NCI-H2029 (cell line): ENCODE measurements at places on chromosomes 3 and 15.

GRCh38 chr3:115512565-115513415 lies 110.5 kb upstream of the GAP43 start:
- peak; percentile 77 for DNase-seq

- no peak for DNase-seq
Observed at GRCh38 chr3:132570016-132570415, 27.1 kb upstream of the ACKR4 start.

- no peak for DNase-seq
Observed at GRCh38 chr15:94366781-94367180, 135.4 kb downstream of the MCTP2 start.

DNA sequence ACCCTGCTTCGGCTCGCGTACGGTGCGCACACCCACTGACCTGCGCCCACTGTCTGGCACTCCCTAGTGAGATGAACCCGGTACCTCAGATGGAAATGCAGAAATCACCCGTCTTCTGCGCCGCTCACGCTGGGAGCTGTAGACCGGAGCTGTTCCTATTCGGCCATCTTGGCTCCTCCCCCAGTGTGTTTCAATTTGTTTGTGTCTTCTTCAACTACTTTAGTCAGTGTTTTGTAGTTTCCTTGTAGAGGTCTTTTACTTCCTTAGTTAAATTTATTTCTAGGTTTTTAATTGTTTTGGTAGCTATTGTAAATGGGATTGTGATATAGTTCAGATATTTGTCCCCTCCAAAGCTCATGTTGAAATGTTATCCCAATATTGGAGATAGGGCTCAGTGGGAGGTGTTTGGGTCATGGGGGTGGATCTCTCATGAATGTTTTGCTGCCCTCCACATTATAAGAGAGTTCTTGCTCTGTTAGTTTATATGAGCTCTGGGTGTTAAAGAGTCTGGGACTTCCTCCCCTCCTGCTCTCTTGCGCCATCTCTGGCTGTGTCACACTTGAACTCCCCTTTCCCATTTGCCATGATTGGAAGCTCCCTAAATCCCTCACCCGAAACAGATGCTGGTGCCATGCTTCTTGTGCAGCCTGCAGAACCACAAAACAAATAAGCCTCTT lies 304.4 kb downstream of the DOCK3 start:
- DNase-seq, result no peak

- DNase-seq, result peak; percentile 14
Observed at GRCh38 chr3:158313338-158313927, 203.5 kb downstream of the RSRC1 start.

DNA sequence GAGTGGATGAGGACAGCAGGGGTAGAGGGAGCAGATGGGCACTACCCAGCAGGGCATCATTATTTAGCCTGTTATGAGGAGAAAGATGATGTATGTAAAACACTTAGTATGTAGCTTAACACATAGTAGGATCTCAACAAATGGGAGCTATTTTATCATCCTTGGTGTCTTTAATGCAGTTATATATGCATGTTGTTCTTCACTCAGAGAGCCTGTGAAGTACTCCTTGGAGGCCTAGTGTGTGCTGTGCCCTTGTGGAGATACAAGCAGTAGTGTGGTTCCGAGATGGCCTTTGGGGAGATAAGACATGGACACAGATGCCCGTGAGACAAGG lies 124.2 kb downstream of the LIPC start:
- DNase-seq, result no peak

GRCh38 chr3:58429657-58430056 lies 4.0 kb downstream of the PDHB start:
- no peak for DNase-seq

DNA sequence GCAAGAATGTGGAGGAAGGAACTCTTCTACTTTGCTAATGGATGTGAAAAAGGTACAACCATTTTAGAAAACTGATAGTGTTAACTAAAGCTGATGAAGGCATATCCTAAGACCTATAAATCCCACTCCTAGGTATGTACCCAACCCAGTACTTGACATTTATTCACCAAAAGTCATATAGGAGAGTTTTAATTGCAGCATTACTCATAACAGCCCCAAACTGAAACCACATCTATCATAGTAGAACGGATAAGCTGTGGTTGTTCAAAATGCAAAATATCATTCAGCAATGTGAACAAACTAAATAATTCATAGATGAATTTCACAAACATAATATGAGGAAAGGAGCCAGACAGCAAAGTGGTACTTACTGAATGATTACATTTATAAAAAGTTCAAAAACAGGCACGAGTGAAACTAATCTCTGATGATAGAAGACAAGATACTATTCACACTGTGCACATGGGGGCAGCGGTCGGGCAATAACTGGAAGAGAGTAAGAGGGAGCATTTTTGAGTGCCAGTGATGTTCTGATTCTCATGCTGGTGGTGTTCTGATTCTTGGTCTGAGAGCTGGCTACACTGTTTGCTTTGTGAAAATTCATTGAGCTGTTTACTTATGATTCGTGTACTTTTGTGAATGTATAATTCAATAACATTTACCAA lies 34.3 kb downstream of the GOLIM4 start:
- DNase-seq, result no peak

DNA sequence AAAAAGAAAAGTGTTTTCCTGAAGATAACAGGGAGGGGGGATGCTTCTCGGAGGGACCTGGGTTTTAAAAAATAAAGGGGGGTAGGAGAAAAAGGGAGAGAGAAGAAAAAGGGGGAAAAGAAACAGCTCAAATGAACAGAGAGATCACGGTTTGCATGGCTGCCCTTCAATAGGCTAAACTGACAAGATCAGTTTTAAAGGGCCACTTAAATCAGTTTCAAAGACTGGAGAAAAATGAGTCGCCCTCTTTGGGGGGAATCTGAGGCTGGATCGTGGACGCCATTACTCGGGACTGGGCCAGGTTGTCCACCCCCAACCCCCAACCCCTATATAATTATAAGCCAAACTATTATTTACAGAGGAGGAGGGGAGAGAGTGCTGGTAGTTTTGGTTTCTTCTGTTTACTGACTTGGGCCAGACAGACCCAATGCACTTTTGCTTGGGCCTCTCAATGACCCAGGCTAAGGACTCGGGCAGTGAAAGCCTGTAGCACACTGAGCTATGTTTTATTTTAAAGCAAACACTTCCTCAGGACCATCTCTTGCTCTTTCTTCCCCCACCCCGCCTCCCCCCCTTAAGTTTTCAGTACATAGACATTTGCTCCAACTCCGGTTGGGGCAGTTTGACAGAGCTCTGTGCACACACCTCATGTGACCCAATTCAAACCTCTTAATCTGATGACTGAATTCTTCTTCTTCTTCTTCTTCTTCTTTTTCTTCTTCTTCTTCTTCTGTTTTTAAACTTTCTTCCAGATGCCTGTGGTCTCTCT lies 6.3 kb downstream of the NR2F2 start:
- DNase-seq, result no peak

DNA sequence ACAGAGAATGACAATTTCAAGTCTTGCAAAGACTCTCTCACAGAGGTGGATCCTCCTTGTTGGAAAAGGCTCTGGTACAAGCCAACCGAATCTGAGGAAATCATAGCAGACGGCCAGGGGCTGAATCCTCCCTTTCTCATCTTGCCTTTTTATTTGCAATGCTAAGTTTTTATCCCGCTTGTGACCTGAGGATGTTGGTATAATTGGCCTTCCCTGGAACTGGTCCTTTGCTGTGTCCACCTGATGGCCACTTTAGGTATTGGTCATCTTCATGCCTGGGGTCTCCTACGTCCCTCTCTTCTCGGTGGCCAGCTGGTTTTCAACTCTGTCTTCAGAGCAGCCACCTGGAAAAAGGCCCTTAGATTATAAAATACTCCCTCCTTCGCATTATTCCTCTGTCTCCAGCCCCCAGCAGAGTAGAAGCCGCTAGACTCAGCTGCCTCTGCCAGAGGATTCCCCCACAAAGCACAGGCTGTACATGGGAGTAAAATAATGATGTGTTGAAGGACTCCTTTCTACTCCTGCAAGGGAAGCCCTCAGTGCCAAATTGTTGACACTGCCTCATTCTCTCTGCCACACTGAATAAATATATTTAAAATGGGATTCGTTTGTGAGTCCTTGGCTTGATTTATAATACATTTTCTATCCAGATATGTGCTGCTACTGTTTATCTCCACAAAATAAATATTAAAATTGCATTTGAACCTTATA lies 208.9 kb upstream of the CFAP20DC start:
- no peak for DNase-seq

DNA sequence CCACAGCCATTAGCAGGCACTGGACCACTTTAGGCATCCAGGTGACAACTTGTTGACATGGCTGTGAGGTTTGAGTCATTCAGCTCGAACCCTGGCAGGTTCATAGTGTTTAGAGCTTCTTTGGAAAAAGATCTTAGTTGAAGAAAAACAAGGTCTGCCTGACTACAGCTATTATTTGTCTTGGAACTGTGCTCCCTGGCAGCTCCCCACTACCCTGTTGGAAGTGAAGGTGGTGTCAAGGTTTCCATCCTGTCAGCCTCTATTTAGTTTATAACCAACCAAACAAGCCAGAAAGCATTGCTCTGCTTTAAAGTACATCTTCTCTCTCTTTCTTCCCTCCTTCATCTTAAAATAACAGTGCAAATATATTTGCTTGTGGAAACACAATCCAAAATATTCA lies 56.8 kb downstream of the KAT2B start:
- DNase-seq, result no peak

DNA sequence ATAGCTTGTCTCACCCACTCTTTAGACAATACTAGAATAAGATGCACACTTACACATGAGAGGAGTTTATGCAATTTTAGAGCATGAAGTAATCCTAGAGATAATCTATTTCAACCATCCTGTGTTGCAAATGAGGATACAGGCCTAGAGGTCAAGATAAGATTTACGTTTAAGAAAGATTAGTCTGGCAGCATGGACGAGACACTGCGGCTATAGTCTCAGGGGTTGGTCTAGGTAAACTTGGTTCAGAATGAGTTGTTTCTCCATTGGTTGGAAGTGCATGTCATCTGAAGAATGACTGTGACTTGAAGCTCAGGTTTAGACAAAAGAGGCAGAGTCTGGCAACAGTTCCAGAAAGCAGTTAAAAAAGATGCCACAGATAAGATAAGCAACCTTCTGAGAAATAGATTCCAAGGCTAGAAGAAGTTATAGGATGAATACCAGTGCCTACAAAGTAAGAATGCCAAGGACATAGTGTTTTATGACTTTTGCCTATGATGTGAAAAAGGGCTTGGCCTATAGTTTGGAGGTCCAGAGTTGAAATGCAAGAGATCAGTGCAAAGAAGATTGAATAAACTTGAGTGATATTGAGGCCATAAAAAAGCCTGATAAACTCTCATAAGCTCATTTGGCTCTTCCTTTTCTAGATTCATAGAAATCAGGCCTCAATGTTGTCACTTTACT lies 631.0 kb downstream of the SQOR start:
- DNase-seq, result no peak

DNA sequence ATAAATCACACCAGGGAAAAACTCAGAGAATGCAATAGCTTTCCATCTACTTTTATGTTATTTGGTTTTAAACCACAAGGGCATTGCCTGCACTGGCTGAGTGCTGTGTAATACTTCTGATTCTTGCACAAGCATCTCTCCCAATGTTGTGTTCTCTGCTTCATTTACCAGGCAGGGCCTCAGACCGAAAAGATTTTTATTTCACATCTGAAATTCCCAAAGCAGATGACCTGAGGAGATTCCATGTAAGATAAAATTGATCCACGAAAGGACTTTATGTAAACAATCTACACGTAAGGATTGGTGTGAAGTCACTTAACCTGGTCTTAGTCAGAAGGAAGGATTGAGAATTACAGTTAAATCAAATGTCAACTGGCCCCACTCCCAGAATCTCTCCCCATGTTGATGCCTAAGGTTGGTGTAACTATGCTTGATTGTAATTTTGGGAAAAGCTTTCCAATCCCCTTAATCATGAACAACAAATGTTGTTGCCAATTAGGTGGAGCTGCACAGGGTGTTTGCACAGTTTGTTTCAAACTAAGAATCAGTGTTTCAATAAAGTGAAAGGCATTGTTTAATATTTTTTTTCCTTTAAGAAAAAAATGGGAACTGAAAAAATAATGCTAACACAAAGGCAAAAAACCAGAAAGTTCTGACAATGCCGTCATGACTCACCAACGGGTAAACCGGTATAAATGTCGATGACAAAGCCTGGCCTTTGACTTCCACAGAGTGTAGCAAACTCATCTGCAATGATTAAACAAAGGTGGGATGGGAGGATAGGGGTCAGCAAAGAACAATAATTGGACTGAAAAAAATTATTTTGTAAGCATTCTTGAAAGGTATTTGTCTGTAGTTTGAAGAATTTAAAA lies 128.6 kb downstream of the DUT start:
- no peak for DNase-seq

GRCh38 chr3:187913617-187914033 lies 168.4 kb upstream of the BCL6 start:
- DNase-seq, result peak; percentile 46

DNA sequence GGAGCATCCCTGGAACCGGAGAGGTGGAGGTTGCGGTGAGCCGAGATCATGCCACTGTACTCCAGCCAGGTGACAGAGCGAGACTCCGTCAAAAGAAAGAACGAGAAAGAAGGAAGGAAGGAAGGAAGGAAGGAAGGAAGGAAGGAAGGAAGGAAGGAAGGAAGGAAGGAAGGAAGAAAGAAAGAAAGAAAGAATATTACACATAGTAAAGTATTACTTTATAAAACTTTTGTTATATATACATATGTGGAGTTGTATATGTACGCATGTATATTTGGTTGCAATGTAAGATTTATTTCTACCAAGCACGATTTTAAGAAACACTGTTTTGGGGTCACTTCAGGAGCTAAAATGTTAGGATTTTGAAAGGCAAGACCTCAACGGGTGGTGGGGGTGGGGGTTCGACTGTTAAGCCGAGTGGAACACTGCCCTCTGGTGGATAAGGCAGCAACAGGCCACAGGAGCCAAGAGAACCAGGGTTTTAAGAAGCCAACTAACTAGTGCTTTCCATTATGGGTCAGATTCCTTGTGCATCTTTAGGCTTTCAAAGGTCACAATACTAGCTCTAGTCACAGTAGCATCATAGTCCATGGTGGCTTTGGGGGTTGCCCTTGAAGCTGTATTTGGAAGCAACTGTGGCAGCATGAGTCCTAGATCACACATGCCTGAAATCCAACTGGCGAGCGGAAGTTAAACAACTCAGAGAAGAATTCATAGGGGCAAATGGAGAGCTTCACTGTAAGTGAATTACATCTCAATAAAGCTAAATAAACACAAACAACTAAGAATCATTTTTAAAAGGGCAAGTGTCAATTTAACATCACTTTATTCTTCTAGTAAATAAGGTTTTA lies 22.5 kb downstream of the GLB1 start:
- DNase-seq, result peak; percentile 76

DNA sequence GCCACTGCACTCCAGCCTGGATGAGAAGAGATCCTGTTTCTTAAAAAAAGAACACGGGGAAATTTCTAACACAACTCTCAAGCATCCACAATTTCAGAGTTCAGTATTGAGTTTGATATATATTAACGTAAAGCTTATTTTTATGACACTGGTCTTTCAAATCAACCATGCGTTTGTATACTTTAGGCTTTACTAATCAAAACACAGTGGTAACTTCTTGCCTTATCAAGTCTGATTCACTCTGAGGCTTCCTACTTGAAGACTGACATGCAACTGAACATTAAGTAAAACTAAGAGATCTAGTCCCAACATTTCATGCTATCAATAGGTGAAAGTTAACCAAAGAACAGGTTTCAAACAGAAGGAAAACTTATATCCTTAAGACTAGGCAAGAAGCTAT lies 46.7 kb downstream of the PRTG start:
- no peak for DNase-seq

- peak; percentile 67 for DNase-seq
Observed at GRCh38 chr15:46251903-46252302, 617.1 kb downstream of the SQOR start.
